ENCODE measurements at places on chromosomes 13 and 19.

DNA sequence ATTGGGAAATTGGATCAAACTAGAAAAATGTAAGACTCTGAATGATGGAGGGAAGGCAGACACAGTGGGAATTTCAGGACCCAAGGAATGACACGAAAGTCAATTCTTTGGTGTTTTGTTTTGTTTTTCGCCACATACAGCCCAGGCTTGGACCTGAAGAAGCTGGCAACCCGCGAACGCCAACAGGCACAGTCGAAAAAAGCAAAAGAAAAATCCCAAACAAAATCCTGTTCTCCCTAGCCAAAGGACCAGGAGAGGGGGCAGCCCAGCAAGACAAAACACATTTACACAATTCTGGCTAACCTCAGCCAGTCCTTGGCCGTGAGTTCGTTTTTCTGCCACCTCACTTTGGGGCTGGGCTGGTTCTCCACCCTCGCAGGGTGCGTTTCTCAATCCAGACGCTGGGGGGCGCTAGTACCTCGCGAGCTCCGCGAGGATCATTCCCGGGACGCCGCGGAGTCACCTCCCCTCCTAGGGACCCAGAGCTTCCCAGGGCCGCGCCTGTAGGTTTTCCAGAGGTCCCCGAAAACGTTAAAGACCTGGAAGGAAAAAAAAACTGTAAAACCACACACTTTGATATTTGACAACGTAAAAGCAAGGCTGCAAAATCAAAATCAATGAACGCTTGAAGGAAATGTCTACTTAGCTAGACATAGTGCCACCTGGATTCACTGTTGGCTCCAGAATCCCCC, 34.9 kb upstream of the TPM4 start:
- DNase-seq: peak; percentile 70

GRCh38 chr13:60282186-60282585, 114.8 kb upstream of the TDRD3 start:
- DNase-seq: no peak

- no peak for DNase-seq
Measured at GRCh38 chr13:53683146-53683545, 654.5 kb downstream of the OLFM4 start.

DNA sequence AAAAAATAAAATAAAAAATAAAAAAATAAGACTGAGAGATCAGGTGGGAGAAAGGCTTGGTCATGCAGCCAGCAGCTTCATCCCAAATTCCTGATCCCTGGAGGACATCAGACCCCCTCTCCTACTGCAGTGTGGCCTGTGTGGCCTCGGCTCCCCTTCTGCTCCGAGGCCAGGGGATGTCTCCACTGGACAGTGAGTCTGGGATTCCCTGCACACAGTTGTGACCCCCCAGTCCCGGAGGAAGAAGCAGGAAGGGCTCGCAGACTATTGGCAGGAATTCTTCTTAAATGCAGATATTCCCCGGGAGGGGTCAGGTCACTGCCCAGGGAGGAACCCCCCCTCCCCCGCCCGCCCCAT, 41.9 kb downstream of the ZNF627 start:
- DNase-seq: no peak

- no peak for DNase-seq
Measured at GRCh38 chr19:41421314-41421713, 5.9 kb downstream of the B3GNT8 start.

- DNase-seq: no peak
Measured at GRCh38 chr13:95784161-95784899, 107.4 kb downstream of the DNAJC3 start.

DNA sequence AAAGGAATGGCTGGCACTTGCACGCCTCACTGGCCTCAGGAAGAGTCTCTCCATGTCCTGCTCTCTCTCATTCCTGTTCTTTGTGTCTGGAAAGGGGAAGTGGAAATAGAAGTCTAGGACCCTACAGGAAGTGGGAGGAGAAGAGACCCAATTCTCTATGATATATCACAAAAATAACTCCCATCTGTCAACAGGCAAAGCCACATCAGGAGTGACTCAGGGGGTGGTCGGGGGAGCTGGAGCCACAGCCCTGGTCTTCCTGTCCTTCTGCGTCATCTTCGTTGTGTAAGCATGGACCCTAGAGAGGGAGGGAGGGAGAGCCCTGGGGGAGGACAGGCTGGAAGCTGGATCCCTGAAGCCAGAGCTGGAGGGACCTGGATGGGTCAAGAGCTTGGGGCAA, 3.0 kb downstream of the SIGLEC9 start:
- DNase-seq: no peak

DNA sequence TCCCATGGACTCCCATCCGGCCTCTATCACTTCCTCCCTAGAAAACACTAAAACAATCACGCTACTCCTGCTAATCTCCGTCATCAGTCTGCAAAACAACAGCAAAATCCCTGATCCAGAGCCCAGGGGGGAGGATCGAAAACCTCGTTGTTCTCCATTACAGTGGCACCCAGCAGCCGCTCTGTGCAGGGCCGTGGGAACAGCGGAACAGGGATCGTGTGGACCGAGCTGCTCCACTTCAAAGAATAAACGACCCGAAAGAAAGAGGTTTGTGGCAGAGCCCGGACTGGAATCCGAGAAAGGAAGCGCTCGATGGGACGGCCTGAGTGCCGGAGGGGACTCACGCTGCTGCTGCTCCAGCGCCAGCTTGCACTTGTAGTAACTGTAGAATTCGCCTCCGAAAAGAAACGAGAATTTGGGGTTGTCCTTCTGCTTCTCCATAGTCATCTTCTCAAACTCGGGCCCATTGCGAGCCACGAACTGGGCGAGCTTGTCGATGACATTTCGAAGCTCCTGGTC, 652 bp downstream of the CHERP start:
- DNase-seq: no peak

DNA sequence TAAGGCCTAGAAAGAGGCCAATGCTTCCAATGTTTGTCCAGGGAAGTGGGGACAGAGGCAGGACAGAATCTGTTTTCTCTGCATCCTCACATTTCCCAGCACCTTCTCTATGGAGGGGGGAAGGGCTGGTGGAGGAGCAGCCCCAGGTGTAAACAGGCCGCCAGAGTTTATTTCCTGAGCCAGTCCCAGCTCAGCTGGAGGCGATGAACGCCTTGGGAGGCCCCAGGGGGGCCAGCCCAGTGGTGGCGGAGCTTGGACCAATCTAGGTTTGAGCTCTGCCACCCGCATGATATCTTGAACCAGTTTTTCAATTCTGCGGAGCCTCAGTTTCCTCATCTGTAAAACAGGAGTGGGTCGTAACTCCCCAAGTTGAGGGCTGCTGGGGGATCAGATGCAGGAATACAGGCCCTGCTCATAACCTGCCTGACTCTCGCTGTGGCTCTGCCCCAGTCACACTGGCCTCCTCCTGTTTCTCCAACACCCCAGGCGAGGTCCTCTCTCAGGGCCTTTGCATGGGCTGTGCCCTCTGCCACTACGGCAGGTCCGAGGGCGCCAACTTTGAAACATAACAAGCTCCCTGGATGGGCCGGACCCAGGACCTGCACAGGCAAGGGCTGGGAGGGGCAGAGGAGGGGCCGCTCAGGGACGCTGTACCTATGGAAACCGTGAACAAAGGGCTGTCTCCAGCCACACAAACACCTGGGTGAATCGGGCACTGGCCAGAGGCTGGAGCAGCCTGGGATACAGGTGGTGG, 1.1 kb downstream of the TNFAIP8L1 start:
- DNase-seq: no peak

DNA sequence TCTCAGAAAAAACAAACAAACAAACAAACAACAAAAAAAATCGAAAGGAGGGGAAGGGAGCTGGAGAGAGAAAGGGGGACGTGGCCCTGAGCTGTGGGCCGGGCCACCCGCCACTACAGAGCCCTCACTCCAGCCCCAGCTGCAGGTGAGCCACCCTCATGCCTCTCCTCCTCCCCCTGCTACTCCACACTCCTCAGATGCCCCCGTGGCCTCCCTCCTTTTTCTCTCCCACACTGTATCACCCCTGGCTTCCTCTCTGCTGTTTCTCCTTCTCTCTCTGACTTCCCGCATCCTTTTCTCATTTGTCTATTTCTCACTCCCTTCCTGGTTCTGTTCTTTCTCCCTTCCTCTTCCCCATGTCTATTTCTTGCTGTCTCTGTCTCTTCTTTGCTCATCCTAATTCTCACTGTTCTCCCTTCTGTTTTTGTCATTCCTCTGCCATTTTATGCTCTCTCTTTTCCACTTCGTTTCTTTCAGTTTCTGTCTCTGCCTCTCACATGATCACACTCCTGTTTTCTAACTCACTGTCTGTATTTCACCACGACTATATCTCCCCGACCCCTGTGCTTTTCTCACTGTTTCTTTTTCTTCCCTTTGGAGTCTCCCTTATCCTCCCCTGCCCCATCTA, 2.7 kb downstream of the KLK2 start:
- no peak for DNase-seq

GRCh38 chr13:110027470-110028240, 241.3 kb upstream of the IRS2 start:
- DNase-seq: no peak

- no peak for DNase-seq
Measured at GRCh38 chr13:110023729-110024644, 237.6 kb upstream of the IRS2 start.

- no peak for DNase-seq
Measured at GRCh38 chr13:41694545-41695301, 237.4 kb downstream of the RGCC start.

DNA sequence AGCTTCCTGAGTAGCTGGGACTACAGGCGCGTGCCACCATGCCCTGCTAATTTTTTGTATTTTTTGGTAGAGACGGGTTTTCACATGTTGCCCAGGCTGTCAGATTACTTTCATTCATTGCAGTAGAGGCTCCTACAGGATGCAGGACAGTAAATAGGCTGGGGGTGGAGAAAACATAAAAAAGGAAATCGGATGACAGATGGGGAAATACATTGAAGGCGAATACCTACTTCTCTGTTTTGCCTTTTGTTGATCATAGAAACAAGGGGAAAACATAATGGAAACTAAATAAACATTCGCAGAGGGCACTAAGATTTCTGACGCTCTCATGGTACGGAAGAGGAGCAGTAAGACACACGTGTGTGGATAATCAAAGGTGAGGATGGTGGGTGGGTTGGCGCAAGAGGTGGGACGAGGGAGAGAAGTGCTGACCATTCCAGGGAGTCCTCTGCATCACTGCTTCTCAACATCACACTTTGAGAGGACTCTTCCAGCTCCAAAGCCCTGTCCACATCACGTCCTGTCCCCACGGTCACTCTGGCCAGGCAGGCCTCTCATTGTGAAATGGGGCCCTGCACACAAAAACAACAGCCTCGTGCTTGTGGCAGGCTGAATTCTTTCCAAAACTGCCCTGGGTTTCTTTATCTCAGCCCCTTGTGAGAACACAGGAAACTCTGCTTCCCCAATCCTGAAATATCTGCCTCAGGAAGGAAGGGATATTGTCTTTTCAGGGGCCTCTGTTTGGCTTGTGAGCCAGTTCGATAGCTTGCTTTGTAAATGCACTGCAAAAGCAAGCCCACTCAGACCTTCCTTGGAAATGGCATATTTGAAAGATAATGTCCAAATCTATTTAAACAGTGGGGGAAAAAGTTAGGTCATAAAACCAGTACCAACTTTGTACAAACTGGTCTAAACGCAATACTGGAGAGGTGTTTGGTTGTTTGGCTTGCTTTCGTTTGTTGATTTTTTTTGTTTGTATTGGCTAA, 188.5 kb downstream of the FOXO1 start:
- no peak for DNase-seq

GRCh38 chr13:38264363-38265131, 85.1 kb upstream of the UFM1 start:
- no peak for DNase-seq

DNA sequence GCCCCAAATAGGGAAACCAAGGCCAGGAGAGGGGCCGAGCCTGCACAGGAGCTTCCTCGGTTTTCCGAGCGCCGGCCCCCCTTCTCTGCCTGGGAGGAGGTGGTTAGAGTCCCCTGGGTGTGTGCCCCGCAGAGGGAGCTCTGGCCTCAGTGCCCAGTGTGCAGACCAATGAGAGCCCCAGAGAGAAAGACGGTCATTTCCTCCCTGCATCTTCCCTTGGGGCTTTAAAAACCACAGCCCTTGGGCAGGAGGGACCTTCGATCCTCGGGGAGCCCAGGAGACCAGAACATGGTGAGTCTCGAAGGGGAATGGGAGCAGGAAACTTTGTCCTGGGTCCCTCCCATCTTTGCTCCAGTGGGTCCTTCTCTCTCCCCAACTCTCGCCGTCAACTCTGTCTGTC, at the start of gene C5AR1:
TSS of gene C5AR1 (plus strand) at position 254 of the 400 bp plus-strand sequence. CDS start at position 289, 35 bp downstream.
- no peak for DNase-seq

GRCh38 chr13:101449790-101450748, 2.4 kb upstream of the ITGBL1 start:
- no peak for DNase-seq

DNA sequence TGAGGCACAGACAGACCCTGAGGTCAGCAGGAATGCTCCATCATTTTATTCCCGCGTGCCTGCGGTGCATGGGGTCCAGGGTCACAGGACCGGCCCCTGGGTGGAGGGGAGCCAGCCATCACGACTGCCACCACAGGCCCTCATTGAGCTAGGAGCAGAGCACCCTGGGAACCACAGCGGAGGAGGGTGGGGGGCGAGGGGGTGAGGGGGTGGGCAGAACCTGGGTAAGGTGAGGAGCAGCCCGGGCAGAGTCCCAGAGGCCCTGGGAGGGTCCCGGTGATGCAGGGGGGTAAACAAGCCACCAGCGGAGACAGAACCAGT, 1.2 kb upstream of the MADCAM1 start:
- no peak for DNase-seq

DNA sequence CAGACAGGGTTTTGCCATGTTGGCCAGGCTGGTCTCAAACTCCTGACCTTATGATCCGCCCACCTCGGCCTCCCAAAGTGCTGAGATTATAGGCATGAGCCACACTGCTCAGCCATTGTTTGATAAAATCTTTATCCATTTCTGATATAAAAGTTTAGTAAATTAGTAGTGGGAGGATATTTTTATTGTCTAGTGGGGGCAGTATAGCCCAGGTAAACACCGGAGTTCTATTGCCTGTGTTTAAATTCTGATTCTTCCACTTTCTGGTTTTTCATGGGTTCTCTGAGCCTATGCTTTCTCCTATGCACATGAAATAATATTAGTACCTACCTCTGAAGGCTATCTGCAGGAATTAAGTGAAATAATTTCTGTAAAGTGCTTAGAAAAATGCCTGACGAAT, 20.1 kb upstream of the ARHGEF18 start:
- no peak for DNase-seq

- DNase-seq: no peak
Measured at GRCh38 chr13:28100150-28101121, at the start of gene FLT3. Gene FLT3, minus strand, starts transcription at chr13:28100576. Its CDS starts 66 bp downstream, at chr13:28100510.

GRCh38 chr19:34481861-34482379, 362 bp downstream of the WTIP start:
- DNase-seq: no peak

DNA sequence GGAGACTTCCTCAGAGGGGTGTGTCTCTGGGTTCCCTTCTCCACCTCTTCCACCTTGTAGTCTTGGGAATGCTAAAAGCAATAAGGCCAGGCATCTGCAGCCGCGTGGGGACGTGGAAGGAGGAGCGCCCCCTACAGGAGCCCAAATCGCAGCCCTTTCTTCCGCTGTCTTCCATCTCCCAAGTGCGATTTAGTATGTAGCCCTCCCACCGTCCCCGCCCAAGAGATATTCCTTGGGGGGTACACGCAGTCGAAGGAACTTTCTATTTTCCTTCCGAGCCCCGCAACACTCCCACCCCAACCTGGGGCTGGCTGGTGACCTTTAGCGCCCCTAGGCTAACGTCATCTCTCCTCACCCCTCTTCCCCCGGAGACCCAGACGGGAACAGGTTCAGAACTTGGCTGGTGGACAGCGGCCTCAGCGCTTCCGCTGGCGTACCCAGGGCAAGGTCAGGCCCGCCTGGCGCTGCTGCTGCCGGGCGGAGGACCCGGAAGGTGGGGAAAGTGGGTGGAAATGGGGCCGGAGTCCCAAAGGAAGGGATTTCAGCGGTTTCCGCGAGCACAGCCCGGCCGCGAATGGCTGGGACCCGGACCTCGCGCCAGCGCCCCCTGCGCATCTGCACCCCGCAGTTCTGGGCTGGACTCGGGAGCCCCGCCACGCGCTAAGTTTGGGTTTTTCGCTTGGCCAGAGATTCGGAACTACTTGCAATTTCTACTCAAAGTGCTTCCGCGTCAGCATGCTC, 2.1 kb upstream of the PCDH8 start:
- DNase-seq: peak; percentile 14
